Left lobe of liver (tissue), 2 donors: ENCODE measurements at places on chromosomes 7 and 10. TPM values are rescaled to one million over a fixed set of nuclear protein-coding genes. Genes with fewer than 3 reads are reported as not detected.

Gene ZDHHC4
- 38.3 TPM for total RNA-seq

Gene BTBD16
- 1.5 TPM for total RNA-seq

Gene INMT
- total RNA-seq = 21.5 TPM

Gene OPALIN
- total RNA-seq = not detected

Gene TRRAP
- total RNA-seq = 15.8 TPM

Gene STK31
- 0.20 TPM for total RNA-seq

Gene ADAM22
- total RNA-seq = 0.53 TPM

DNA sequence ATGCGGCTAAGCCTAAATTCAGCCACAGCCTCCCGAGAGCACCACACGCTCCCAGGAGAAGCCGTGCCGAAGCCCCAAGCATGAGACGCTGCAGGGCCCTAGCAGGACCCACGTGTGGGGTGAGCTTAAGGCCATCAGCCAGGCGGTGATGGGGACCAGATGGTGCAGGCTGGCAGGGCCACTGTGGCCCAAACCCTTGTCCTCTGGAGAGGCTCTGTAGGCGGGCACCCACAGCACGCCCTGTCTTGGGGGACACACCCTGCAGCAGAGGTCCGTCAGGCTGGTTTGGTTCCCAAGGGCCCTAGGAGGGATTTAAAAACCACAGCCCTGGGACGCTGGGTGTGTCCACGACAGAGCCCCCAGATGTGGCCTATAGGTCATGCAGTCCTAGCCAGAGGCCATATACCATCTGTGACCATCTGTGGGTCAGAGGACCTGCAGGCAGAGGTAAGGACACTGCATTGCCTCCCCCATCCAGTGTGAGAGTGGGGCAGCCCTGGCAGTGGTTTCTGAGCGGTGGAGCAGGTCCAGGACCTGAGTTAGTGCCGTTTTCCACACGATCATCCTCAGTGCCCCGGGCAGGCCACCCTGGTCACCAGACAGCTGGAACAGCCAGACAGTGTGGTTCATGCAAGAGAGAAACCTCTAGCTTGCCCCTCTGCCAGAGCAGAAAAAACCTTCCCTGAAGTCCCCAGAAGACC, 39.6 kb upstream of the INPP5A start:
- DNase-seq = no peak

DNA sequence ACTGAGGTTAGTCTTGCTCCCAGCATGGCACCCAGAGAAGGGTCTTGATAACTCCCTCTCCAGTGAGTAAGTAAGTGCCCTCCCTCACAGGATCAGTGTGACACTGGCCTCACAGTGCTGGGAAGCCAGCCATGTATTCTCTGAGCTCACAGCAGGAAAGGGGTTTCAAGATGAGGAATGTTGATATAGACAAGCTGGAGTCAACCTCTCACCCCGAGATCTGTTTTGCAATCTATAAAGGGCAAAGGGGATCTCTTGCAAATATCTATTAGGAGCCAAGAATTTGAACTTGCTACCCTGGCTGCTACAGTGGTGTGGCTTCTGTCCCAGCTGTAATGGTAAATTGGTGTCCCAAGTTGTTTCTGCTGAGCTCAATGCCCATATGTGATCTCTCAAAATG, 70.2 kb upstream of the ADAM12 start:
- DNase-seq = no peak

GRCh38 chr7:121204537-121204936, 124.3 kb upstream of the WNT16 start:
- DNase-seq = no peak

GRCh38 chr7:43303740-43304241, 191.3 kb downstream of the HECW1 start:
- no peak for DNase-seq

GRCh38 chr7:36487756-36488336, 98.2 kb downstream of the ANLN start:
- no peak for DNase-seq

DNA sequence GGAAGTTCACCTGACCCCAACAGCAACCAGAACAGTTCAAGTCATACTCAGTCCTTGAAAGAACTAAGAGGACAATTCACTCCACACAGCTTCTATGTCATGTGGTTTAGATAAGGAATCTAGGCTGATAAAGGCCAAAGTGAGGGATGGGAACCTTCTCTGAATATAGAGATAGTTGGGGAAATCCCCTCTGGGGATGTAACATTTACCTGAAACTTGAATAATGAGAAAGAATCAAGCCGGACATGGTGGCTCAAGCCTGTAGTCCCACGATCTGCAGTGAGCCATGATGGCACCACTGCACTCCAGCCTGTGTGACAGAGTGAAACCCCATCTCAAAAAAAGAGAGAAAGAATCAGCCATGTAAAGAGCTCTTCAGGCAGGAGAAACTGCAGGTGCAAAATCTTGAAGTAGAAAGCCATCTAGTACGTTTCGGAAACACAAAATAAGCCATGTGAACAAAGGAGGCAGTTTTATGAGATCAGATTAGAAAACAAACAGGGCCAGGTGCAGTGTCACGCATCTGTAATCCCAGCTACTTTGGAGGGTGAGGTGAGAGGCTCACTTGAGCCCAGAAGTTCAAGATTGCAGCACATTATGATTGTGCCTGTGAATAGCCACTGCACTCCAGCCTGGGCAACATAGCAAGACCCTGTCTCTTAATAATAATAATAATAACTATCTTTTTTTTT, 4.5 kb upstream of the DNMBP start:
- DNase-seq = no peak

DNA sequence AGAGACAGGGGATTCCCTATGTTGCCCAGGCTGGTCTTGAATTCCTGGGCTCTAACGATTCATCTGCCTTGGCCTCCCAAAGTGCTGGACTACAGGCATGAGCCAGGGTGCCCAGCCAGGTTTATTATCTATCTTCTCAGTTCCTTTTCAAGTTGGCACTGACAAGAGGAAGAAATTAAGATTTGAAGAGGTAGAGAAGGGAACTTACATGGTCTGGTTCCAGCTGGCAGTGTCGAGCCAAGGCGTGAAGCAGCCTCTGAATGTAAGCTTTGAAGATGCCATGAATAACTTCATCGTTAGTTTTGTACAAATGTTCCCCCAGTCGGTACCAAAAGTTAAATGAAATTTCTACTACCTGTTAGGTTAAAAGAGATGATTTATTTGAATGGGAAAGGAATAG, 57.7 kb downstream of the TNPO3 start:
- DNase-seq = no peak

DNA sequence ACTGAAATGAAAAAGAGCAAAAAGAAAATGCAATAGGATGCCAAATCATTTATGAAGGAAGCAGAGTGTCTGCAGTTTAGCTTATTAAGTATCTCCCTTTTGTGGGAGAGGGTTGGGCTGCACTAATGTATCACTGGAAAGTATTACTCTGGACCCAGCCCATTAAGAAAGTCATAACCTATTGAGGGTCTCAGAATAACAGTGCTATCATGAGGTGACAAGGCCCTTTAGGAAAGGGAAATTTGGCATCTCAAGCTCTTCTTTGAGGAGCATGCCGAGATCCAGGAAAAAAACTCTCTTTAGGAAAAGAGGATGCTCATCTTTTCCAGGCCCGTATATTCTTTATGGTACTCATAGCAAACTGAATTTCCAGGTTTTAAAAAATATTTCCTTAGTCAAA, 114.6 kb downstream of the PRKG1 start:
- DNase-seq = no peak

DNA sequence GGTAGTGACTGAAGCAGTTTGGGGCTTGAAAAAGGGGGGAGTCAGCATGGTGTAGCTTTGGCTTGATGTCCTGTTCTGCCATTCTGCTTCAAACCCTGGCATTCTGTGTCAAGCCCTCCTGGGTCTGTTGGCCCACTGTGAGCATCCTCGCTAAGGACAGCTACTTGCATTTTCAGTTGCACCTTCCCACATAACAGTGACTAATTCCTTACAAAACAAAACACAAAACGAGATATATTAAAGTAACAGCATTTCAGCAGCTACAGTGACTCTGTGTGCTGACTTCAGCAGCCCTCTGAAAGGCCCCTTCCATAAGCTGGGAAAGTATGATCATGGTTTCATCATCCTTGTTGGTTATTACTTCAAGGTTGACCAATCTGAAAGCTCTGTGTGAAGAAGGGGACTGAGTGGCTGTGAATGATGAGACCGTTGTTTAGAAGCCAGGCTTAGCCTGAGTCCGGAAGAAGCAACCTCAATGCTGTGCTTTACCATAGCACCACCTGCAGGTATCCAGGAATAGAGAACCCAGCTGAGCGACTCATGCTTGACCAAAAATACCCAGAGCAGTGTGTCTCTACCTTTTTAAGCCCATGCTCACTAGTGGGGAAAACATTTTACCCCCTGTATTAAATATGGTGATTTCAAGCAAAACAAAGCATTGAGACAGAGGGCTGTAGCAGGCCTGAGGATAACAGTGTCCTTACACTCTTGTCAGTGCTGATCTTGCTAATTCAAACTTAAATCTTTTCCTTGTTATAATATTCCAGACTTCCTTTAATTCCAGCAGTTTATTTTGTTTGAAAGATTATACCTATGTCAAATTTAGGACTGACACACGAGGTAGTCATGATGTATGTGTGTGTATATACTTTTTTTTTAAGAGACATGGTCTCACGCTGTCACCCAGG, 42.6 kb upstream of the CC2D2B start:
- DNase-seq = no peak

DNA sequence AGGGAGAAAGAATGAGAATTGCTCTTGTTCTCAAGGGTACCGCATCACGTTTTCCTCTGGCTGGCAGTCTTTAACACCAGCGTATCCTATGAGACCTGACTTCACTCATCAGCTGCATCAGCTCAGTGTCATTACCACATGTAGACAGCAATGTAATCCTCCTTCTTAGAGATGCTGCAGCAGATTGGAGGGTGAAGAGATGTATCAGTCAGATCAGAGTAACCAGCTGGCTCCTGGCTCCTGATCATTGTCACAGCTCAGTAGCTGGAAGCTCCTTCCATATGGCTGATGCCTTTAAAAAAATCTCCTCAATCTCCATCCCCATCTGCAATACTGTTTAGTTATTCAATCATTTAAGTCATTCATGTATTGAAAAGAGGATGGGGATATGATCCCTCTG, 39.7 kb upstream of the EPHB6 start:
- no peak for DNase-seq

- DNase-seq = no peak
These were observed 8.7 kb upstream of the TCAF1 start for GRCh38 chr7:143910473-143911248.

DNA sequence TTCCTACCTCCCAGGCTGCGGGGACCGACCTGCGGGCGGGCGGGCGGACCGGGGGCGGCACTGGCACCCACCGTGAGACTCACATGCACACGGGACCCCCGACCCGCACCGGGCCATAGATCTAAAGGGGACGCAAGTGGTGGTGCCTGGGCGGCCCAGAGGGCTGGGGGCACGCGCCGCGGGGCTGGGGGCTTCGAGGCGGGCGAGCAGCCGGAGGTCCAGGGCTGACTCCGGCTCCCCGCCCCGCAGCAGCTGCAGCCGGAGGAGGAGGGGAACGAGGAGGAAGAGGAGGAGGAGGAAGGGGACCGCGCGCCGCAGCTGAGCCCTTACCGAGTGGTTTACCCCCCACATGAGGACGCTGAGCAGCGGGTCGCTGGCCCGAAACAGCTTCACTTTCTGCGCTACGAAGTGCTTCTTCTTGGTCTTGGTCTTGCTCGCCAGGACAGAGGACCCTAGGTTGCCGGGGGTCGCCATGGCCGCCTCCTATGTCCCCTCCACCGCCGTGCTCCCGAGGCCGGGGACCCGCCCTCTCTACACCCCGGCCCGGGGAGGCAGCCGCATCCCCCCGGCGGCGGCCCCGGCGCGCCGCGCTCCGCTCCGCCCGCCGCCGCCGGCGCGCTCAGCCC, 412 bp downstream of the PIP4K2A start:
- peak; percentile 55 for DNase-seq
